Dermis blood vessel endothelial cell (primary cell): ENCODE measurements at places on chromosomes 1 and 21.

GRCh38 chr1:37596182-37596667 is 488 bp upstream of the GNL2 start:
- no peak for DNase-seq

DNA sequence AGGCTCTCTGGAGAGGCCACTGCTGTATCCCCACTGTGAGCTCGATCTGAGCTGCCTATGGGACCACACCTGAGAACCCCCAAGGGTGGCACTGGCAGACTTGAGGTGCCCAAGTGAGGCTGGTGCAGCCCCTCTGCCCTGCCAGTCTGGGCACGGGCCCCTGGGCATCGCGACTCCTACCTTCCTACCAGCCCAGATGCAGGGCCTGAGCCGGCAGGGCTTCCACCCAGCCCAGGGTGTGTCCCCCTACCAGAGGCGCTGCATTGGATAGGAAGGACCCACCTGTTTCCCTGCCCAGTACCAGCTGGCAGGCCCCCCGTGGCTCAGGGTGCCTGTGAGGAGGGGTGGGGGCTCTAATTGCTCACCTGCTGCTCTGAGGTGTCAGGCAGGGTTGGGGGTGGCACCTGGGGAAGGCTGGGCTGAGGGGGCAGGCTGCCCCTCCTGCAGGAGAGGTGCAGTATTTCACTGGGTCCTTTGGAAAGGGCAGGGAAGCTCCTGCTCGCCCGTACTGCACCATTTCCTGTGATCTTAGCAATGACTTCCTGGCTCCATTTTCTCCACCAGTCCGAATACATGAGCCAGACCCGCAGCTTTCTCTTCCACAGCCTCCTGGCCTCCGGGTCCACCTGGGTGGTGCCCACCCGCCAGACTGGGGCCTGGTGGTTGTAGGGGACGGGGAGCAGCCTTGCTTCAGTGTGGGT is 11.8 kb downstream of the TP73 start:
- no peak for DNase-seq

DNA sequence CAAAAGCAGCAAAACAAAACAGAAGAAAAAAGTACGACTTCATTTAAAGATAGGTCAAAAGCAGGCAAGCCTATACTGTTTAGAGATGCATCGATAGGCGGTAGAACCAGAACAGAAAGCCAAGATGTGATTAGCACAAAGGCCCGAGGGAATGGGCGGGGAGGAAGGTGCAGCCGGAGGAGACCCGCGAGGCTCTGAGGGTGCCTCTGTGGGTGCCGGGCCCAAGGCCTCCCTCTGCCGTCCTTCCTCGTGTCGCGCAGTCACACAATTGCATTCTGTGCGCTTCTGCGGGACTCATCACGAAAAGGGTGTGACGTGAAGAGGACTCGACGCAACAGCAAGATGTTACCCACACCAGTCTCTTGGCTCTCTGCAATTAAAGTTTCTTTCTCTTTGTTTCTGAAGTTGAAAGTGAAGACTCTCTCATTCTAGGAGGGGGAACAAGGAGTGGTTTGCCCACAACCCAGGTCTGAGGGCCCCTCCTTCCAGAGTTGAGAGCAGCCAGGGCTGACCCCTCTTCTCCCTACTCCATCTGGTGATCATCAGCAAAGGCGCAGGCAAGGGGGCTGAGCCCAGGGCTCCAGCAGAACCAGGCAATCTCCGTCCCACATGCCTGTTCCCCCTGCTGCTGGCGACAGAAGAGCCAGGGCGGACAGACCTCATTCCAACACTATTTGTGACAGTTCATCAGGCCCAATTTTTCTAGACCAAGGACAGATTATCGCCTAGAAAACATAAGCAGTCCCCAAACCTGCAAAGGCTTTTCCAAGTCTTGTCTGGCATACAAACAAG is 41.0 kb downstream of the NPHP4 start:
- DNase-seq: no peak

DNA sequence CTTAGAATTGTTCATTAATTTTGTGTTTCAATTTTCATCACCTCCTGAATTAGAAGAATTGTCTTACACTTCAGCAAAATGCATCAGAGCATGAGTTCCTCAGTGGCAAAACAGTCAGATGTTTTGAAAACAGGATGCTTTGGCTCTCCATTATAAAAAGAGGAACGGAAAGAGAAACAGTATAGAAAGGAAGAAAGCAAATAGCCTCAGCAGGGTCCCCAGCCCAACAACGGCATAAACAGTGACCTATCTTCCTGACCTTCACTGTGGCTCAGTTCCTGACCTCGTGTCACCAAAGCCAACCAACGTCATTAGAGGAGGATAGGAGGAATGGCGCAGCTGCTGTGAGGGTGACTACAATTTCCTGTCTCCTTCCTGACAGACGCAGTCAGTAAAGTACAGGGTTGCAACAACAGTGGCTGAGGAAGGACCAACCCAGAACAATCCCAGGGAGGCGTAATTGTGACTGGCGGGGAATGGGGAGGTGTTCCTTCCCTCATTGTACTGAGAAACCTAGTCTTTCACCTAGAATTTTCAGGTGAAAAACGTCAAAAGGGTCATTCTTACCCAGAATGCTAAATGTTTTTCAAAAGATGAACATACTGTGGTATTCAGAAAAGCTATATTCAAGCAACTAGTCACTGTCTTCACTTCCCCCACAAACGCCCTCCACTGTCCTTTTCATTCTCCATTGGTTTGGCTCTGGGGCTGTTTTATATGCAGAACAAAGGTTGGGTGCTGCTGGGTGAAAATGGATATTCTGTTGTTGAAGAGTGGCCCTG is 197.9 kb upstream of the SGIP1 start:
- DNase-seq: peak; percentile 93

DNA sequence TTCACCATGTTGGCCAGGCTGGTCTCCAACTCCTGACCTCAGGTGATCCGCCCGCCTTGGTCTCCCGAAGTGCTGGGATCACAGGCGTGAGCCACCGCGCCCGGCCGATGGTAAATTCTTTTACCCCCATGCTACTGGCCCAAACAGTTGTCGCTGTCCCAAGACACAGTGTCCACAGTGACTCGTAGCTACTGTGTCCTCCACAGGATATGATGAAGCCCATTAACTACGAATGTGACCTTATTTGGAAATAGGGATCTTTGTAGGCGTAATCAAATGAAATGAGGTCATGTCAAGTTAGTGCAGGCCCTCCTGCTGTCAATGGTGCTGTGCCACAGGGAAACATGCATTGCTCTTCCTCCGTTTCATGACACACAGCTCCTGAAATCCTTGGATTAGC is 8.5 kb downstream of the FNDC10 start:
- peak; percentile 23 for DNase-seq

DNA sequence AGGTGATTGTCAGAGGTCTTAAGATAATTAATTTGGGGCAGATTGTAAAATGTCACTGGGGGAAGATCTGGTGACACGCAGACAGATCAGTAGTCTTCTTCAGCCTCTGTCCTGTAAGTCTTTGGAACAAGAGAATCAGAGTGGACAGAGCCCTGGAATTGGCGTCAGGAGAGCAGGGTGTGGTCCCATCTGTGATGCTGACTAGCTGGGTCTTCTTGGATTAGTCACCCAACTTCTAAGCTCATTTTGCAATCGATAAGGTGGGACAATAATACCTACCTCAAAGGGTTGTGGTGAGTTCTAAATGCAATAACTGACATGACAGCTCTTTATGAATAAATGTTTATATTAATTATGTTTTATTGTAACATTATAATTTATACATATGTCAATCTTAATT is 4.8 kb downstream of the FASLG start:
- DNase-seq: no peak
